ENCODE measurements at places on chromosomes 1 and 21. TPM values are rescaled to one million over a fixed set of nuclear protein-coding genes. Genes with fewer than 3 reads are reported as not detected.

Gene TMEM125
- total RNA-seq, result not detected

Gene IFI6
- 12.7 TPM for total RNA-seq

- no peak for DNase-seq
Measured at GRCh38 chr21:31218830-31219608, 125.0 kb downstream of the TIAM1 start.

- DNase-seq, result no peak
Measured at GRCh38 chr21:32867597-32867996, 96.0 kb upstream of the PAXBP1 start.

GRCh38 chr1:34885405-34886247 is 26.1 kb upstream of the SMIM12 start:
- DNase-seq, result peak; percentile 45
